ENCODE measurements at places on chromosomes 12 and 14.

DNA sequence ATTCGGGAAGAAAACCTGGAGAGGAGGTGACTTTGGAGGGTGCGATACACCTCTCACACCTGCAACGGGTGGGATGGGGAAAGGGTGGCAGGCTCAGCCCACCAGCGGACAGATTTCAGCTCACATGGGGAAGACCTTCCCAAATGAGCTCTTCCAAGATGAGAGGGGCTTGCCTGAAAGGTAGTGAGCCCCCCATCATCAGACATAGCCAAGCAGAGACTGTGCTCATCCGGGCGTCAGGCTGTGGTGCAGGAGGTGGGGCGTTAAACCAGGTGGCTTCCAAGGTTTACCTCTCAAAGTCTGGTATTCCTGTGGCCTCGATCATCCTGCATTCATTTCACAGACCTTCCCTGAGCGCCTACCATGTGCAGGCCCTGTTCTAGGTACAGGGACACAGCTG is 105.4 kb upstream of the FKBP4 start:
- DNase-seq = no peak

DNA sequence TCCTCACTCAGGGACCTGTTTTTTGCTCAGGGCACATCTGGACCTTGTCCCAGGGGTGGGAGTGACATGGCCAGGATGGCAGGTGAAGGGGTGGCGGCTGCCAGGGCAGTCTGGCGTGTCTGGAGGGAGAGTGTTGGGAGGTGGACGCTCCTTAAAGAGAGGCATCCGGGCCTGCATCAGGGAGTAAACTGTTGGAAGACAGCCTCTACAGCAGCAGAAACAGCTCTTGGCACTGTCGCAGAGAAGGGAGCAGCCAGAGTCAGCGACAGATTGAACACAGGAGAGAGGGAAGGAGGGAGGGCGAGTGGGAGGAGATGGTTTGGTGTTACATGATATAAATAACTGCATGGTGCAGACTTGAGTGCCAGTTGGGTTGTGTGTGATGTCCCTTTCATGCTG is 52.8 kb downstream of the IGF1 start:
- DNase-seq = no peak

- no peak for DNase-seq
These were observed 15.4 kb upstream of the NIN start for GRCh38 chr14:50846226-50846880.

DNA sequence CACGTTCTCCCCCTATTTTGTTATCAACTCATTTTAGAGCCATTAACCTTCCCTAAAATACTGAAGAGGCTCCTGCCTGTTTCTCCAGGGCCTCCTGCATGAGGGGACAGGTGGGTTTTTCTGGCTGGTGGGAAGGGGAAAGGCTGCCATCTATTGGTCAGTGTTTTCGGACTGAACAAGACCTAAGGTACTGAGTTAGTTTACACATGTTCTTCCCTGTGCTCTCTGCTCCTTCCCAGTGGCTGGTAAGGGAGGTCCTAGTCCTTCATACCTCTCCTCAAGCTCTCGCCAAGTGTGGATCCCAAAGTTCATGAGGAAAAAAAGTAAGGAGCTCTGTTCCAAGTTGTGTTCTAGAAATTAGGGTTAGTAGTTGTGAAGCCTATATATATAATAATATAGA is 357.5 kb downstream of the FSCB start:
- no peak for DNase-seq

DNA sequence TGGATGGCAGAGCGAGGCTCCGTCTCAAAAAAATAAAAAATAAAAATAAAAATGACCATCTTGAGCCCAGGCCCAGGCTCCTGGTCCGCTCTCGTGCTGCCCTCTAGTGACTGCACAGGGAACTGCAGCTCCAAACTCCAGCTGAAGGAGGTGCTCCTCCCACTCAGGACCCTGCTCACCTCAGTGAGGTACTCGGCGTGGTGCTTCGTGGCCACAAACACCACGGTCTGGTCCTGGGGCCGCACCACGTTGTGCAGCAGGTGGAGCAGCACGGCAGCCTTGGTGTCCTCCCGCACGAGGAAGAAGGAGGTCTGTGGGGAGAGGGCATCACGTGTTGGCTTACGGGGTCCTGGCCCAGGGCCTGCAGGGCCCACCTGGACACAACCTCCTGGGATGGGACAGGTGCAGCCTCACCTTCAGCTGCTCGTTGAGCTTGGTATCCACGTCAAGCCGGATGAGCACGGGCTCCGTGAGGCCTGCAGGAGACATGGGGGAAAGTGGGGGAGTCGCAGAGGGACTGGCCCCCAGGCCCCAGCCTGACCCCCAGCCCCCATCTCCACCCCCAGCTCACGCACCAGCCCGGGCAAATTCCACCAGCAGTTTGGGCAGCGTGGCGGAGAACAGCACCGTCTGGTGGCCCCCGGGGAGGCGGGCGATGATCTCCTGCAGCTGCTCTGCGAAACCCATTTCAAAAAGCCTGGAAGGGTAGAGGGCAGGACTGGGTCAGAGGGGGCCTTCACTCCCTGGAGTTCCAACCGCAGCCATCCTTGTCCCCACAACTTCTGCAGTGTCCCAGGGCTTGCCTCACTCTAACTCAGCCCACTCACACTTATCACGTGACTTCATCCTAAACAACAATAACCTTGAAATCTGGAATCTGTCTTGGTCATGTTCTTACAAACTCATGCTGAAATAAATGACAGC is 10.6 kb downstream of the DDX54 start:
- no peak for DNase-seq
